ENCODE measurements at places on chromosomes 2 and 18.

DNA sequence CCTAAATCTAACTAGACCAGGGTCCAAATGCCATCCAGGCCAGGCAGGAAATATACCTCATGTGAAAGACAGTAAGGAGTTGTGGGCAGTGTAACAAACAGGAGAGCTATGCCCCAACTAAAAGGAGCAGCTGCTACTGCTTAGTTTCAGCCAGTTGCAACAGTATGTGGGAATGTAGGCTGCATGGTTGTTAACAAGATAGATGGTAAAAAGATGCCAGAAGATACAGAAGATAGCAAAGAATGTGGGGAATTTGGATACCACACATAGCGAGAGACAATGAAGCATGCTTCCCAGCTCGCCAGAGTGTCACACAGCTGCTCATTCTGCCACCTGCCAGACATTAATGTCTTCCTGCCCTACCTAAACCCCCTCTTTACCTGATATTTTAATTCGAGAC is 39.4 kb upstream of the CYBRD1 start:
- DNase-seq: no peak

- DNase-seq: no peak
These were observed 80.4 kb downstream of the MTA3 start for GRCh38 chr2:42648796-42649195.

DNA sequence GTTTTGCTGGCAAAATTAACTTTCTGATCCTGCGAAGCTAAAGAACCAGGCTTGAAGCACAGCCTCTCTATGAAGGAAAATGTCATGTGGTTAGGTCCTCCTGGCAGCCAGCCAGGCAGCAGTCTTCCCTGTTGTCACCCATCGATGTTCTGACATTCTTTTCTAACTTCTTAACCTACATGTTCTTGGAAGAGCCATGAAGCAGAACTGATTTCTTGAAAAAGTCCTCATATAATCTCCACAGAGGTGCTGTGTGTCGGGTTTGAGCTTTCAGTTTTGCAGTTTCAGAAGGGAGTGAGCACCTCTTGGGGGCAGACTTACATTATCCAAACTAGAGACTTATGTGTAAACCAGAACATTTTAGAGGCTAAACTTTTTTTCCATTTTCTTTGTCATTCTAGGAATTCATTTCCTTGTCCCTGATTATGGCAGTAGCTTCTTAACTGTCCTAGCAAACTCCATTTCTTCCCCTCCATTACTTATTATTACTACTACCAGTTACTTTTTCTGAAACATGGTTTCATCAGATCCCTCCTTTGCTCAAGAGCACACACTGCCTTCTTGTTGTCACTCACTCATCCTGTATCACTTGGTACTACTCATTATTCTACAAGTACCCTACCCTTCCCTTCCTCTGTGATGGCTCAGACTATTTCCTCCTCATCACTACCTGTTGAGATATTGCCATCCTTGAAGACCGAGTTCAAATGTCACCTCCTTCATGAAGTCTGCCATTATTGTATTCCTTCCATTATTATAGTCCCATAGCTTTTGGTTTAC is 31.1 kb downstream of the DOK1 start:
- DNase-seq: peak; percentile 14

GRCh38 chr2:130797493-130798435 is 39.0 kb upstream of the ARHGEF4 start:
- DNase-seq: peak; percentile 67

DNA sequence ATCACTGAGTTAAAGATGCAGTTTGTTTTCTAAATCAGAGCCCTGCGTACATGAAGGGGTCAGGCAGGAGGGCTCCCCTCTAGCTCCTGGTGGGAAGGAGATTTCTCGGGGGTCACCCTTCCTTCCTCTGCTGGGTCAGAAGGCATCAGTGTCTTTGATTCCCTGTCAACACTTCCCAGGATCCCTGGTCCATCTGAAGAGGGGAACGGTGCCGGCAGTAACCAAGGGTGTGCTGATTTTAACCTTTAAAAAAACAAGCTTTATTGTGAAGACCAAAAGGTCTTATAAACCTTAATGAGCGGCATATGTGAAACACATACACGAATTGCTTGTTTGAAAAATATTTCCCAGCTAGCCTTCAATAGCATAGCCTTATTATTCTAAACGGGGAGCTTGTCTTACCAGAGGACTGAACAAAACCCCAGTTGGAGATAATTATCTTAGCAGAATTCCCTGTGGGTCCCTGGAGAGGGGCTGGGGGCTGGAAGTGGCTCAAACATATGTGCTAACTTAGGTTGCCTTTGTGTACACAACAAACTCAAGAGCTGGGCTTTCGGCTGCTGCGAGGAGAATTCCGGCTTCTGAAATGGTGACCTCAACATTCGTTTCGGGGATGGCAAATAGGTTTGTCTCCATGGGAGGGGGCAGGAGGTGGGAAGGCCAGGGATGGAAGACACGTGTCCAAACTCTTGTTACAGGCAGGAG is 114.9 kb upstream of the MYCN start:
- no peak for DNase-seq

DNA sequence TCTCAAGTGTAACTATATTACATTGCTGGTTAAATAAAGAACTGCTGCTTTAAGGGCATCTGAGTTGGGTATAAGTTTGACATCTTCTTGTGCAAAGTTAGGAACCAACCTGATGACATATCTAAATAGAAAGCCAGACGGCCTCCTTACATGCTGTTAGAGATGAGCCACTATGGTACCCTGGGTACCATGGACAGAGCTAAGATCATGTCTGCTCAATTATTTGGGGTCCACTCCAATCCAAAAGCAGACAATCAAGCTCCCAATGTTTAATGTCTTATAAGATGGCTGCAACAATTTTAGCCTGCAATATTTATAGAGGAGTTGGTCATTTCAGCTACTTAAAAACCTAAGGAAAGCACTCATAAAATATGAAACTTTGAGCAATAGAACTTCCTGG is 86.2 kb downstream of the UPP2 start:
- DNase-seq: no peak
